ENCODE measurements at places on chromosomes 2 and 18.
A peak's percentile ranks its signal among the peaks of the same experiment; 100 is the strongest.

GRCh38 chr2:1748741-1749488 lies 4.6 kb upstream of the PXDN start:
- no peak for DNase-seq

DNA sequence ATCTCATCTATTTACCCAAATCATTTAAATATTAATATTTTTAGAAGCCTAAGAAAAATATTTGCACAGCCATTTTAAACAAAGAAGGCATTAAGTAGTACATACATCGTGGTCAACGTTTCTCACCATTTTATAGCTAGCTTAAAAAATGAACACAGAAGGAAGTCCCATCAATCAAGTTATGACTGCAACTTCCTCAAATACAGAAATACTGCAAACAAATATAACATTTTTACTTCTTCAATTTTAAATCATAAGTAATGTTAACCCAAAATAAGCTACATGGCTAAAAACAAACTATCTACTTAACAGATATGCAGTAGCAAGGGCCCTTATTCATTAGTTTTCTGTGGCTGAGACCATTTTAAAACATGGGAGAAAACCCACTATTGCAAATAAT lies 30.6 kb downstream of the ITSN2 start:
- DNase-seq, result no peak

GRCh38 chr2:177984749-177985148 lies 87.8 kb downstream of the PDE11A start:
- no peak for DNase-seq

GRCh38 chr2:203758841-203759689 lies 52.6 kb downstream of the CD28 start:
- DNase-seq, result no peak

- DNase-seq, result no peak
These were observed 391.2 kb downstream of the FBXO15 start for GRCh38 chr18:73756256-73757091.

GRCh38 chr2:136108463-136108862 lies 9.5 kb downstream of the CXCR4 start:
- DNase-seq, result no peak

GRCh38 chr2:219525533-219526232 lies 11.4 kb downstream of the ASIC4 start:
- DNase-seq, result no peak

GRCh38 chr2:219042750-219043149 lies 1.4 kb upstream of the CFAP65 start:
- no peak for DNase-seq

DNA sequence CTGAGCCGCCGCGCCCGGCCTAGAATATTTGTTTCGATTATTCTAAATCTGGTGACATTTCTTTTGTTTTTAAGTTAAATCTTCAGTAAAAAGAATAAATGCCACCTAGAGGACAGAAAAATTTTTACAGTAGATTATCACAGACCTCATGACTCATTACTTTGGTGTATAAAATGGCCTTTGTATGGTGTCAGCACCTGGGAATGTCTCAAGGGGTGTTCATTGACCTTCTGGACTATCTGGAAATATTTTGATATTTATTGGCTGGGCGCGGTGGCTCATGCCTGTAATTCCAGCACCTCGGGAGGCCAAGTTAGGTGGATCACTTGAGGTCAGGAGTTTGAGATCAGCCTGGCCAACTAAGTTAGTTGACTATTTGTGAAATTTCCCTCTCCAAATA lies 30.3 kb upstream of the SLC30A6 start:
- DNase-seq, result peak; percentile 16

DNA sequence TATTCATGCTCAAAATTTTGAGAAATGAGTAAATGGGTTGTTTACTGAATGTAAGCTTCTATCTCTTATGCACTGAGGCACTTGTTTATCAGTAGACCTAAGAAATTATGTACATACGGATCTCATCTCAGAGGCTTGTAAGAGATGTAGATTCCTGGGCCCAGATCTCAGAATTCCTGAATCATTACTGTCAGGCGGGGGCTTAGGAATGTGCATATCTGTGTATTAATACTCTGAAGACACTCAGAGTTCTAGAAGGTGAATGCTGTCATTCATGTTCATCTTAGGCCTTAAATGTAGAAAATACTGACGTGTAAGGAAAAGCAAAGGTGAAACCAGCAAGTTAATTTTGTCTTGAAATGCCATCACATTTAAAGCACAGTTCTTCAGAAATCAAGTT lies 169.6 kb downstream of the FMNL2 start:
- DNase-seq, result no peak

GRCh38 chr2:126761981-126762878 lies 106.3 kb downstream of the GYPC start:
- DNase-seq, result peak; percentile 76

- no peak for DNase-seq
These were observed 103.4 kb downstream of the ZFP36L2 start for GRCh38 chr2:43123028-43123427.

DNA sequence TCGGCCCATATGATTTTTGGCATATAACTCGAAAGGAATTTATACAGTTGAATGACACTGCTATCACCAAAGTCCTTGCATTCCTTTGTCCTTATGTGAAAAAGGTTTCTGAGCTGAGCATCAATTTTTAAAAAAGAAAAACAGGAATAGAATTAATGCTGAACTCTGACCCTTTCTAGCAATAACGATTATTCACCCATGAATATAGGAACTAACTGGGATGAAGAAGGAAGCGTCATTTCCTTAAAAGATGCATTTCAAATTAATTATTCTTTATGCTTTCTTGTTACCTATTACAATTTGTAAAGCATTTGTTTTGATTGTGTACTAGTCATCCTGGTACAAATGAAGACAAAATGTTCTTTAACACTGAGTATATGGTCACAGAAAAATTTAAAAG lies 19.3 kb downstream of the TMEM247 start:
- DNase-seq, result no peak
